ENCODE measurements at places on chromosomes 2 and 18.

DNA sequence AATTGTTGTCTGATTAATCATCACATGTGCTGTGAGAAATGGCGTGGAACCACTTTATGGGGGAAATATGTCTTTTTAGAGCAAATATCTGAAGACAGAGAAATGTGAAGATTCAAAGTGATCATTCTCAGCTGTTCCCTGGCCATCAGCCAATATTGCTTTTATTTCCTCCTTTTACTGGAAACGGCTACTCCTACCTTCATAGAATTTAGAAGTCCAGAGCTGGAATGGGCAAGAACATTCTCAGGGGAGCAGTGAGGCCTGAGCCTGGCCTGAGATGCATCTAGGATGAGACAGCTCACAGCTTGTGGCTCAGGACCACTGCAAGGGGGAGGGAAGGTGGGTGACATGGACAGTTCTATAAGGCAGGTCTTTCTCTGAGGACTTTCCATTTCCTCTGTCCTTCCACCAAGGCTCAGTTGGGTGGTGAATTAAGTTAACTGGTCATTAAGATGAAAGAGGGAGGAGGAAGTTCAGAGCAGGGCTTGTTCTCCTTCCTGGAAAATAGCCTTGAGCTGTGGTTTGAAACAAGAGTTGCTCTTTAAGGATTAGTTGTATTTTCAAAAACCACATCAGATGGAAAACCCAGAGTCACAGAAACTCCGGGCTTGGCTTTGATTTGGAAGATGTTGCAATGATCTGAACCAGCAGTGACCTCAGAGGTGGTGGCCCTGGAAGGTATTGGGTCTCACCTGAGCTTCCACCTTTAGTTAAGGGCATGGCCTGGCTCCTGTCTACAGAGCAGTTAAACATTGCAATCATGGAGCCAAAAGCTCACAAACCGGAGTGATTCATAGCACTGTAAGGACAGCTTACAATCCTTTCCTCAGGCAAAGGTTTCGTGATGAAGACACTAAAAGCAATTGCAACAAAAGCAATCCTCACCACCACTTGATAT is 144.3 kb downstream of the VAPA start:
- no peak for DNase-seq

DNA sequence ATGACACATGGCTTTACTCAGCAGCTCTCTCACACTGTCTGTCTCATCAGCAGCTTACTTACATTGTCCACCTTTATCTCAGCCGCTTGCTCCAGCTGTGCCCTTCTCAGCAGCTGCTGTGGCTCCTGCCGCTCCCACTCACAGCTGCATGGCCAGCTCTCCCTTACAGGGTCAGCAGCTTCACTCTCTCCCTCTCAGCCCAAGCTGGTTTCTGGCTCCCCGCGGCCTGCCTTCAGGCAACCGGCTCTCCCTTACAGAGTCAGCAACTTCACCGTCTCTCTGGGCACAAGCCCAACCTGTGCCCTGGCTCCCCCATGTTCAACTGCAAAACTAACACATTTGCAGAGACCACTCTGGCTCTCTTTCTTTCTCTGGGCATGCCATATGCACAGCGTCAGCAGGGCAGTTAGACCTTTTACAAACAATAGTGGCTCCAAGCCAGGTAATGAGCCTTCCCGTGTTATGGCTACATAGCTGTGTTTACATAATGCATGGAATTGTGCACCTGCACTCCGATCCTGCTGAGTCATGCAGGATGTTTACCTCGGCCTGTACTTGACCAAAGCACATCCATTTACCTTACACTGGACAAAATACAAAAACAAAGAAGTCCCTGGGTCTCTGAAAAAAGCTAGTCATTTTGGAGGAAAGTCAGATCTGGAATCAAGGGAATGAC is 167.3 kb downstream of the DOK6 start:
- peak; percentile 14 for DNase-seq

DNA sequence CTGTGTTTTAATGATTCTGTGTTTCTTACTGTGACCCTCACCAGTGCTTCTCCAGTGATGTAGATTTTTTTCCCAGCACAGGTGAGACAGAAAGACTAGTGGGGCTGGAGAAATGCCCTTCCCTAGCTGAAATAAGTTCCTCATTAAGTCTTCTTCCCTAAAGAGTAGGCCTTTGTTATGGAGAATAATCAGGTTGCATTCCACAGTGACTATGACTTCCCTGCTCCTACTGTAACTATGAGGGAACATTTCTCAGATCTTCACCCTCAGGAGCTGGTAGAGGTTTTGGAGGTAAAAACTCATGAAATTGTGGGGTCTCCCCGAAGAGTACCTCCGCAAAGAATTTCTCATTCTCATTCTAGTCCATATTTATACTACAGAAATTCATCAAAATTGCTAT is 286.2 kb downstream of the GRB14 start:
- DNase-seq, result no peak

GRCh38 chr2:232349946-232350635 is 28.5 kb upstream of the ALPP start:
- DNase-seq, result no peak

DNA sequence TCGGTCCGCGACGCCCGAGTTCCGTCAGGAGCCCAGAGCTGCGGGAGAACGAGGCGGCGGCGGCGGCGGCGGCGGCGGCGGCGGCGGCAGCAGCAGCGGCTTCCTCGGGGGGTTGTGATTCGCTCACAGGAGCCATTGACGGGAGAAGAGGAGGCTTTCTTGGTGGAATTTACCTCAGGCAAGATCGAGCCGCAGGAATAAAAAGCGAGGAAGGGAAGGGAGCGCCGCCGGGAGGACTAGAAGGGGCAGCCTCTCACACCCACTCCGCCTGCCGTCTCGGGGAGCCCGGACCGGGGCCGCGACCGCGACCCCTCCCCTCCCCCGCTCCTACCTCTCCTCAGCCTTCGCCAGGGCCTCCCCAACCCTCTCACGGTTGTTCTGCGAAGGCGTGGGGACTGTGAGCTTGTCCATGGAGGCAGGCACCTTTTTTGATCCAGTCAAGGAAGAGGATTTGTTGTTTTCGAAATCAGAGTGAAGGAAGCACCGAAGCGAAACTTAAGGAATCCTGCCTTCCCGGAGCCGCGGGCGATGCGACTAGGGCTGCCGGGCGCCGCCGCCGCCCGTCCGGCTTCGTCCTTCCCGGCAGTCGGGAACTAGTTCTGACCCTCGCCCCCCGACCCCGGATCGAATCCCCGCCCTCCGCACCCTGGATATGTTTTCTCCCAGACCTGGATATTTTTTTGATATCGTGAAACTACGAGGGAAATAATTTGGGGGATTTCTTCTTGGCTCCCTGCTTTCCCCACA is 506 bp downstream of the BMPR2 start:
- peak; percentile 44 for DNase-seq

- no peak for DNase-seq
These were observed 258.8 kb downstream of the SLC8A1 start for GRCh38 chr2:40192864-40193669.

GRCh38 chr2:101479810-101480209 is 4.9 kb upstream of the RFX8 start:
- no peak for DNase-seq

GRCh38 chr2:109638795-109639194 is 24.6 kb downstream of the SOWAHC start:
- DNase-seq, result peak; percentile 14

- no peak for DNase-seq
These were observed 97.4 kb upstream of the UPP2 start for GRCh38 chr2:158004126-158004764.

GRCh38 chr2:240532031-240532775 is 25.6 kb downstream of the ANKMY1 start:
- DNase-seq, result no peak

- DNase-seq, result no peak
These were observed 202.5 kb downstream of the CCDC102B start for GRCh38 chr18:69000366-69000765.

DNA sequence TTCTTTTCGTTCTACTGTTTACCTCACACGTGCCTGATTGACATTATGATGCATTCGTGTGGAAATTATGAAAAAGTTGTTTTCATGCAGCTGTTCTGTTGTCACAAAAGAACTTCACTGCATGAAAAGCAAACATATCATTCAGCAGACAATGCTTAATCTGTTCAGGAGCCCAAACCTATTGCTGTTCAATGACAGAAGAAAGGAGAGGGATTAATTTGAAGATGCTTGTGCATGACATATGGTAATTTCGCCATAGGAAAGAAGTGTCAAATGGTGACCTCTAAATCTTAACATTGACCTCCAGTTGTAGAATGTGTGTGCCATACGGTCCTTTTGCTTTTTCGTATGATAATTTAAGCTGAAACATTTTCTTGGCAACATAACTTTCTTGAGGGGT is 124.5 kb downstream of the WDR7 start:
- no peak for DNase-seq

- DNase-seq, result no peak
These were observed 241.5 kb upstream of the GCFC2 start for GRCh38 chr2:75952173-75952572.

DNA sequence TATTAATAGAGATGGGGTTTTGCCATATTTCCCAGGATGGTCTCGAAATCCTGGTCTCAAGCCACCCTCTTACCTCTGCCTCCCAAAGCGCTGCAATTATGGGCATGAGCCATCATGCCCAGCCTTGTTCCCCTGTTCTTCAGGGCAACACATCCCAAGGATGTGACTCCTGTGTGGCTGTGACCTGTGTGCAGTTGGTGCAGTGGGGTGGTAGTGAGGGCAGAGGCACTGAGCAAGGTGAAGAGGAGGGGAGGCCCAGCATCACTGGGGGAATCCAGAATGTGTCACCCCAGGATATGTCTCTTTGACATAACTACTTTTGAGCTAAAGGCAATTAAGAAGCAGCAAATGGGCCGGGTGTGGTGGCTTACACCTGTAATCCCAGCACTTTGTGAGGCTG is 23.4 kb downstream of the CENPA start:
- DNase-seq, result no peak

DNA sequence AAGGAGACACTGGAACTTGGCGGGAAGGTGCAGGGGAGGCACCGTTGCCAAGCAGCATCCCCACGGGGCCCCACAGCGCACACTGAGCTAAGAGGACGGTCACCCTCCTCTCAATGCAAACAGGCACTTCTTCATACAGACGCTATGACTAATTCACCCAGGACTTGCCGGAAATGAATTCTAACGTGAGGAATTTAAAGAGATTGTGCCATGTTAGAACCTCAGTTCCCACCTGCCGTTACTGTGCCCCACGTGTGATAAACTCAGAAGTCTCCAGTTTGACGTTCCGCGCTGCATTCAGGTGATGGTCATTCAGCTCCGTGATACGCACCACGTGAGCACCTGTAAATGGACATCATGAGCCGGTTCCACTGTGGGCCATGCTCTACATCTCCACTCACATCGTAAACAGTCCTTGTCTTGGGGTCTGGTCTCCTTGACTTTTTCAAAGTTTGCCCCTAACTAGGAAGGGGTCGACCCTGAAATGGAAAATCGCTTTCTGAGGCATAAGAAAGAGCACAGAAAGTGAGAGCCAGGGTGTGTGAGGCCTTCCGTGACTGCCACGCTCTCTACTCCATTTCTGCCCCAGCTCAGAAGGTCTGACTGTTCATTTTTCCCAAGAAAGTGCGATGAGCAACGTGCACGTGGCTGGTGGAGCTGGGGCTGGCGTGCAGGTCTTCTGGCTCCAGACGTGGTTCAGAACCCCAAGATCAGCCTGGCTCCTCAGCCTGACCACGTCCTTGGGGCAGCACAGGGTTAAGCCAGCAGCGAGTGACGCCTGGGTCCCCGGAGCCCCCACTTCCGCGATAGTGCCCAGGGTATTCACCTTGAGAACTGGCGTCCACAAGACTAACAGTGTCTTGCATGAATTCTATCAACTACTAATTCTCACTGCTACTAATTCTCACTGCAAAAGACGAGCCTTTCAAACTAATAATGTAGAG is 35.1 kb downstream of the TMEM18 start:
- DNase-seq, result no peak

GRCh38 chr2:143442193-143442592 is 313.0 kb downstream of the ARHGAP15 start:
- DNase-seq, result no peak

DNA sequence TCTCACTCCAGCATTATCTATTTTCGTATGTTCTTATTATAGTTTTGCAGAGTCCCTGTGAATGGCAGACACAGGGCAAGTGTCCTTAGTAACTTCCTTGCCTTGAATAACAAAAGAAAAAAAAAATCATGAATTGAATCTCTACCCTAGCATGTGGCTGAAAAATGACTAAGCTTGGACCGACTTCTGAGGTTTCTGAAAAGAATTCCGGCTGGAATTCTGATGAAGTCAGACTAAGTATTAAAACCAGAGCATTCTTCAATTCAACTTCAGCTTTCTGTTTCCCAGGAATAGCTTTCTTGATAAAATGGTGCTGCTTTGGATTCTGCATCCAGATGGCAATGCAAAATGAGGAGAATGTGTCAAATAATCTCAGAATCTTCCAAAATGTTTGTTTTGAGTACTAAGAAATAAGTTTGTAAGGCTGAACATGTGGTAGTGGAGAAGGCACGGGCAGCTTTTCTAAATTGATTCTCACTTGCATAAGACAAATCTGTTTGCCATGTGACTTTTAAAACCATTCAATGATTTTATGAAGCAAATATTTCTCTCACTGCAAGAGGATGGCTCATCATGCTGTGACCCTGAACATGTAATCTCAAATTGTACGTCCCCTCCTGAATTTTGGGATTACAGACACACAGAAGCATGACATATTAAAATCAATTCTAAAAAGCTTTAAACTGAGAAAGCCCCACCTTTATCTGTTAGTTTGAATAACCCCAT is 1462.8 kb upstream of the LRRTM1 start:
- DNase-seq, result no peak

- no peak for DNase-seq
These were observed 25.1 kb downstream of the STEAP3 start for GRCh38 chr2:119248751-119249150.

DNA sequence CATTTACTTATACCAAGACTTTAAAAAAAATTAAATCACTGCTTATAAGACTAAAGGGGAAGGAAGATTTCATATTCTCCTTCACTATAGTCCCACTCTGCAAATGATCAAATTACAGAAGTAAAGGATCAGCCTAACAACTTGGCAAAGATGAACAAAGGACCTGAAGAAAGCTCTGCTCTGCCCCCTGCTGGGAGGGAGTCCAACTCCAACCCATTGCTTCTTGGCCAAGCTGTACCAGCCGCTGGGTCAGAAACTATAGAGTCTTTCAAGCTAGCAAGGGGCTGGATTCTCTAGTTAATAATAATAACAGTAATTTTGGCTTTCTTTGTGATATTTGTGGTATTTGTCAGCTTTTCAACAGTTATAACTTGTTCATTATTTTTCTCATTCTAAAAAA is 927.0 kb upstream of the CRIM1 start:
- no peak for DNase-seq

GRCh38 chr2:122083256-122084048 is 328.0 kb downstream of the TSN start:
- DNase-seq, result no peak

- DNase-seq, result no peak
These were observed 228.9 kb upstream of the FOSL2 start for GRCh38 chr2:28163627-28164279.

DNA sequence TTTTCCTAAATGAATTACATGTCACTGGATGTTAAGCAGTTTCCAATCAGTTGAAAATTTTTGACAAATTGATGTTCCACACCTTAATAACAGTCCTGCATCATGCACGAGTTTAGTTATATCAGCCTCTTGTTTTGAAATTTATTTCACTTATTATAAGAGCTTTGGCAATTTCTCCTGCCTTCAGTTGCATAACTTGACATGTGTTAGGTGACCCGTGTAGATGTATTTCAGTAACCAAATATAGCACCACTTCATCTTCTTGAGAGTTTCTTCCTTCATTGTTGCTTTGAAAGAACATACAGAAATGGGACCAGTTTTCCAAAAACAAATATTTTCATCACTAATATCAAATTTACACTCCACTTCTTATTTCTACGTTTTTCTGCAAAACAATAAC is 202.7 kb downstream of the PDE11A start:
- DNase-seq, result no peak

- no peak for DNase-seq
These were observed 31.5 kb upstream of the TSPYL6 start for GRCh38 chr2:54287532-54287931.

Measured in SHP77 (cell line).